GM18507 (cell line): ENCODE measurements at places on chromosomes 6 and 20.

- DNase-seq: no peak
Measured at GRCh38 chr20:63545814-63546213, 1.7 kb downstream of the SRMS start.

GRCh38 chr6:57123111-57123510 lies 33.1 kb downstream of the ZNF451 start:
- DNase-seq: no peak

GRCh38 chr6:71107911-71108420 lies 151.1 kb upstream of the B3GAT2 start:
- no peak for DNase-seq

DNA sequence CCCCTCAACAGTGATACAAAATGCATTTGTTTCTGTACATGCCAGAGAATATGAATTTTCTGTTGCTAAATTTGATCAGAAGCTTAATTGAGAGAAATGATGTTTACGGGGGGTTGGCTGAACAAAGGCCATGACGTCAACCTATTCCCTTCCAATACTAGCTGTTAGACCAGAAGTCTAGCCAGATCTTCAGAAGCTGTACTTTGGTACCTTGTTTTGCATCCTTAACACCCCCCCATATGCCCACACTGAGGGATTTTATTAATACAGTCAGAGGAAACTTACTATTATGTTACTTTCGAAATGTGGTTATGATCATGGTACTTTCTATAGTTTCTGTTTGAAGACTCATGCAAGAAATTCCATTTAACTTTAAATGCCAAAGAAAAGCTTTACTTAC lies 3.1 kb downstream of the NCOA7 start:
- no peak for DNase-seq

DNA sequence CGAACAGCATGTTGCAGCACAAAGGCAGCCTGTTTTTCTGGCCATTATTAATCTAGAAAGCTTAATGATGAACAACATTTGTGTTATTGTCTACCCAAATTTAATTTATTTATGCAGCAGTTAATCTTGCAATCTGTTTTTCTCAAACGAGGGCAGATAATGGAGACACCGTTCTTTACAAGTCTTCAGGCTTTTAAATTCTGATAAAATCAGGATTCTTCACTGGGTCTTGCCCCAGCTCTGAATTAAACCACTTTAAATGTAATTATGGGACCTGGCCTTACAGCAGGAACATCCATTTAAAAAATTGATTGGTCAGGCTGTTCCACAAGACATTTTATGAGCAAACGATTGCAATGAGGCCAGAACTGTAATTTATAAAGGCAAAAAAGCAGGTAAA lies 26.5 kb upstream of the INSM1 start:
- DNase-seq: no peak

GRCh38 chr20:62220666-62221568 lies 839 bp upstream of the HRH3 start:
- DNase-seq: no peak

- DNase-seq: peak; percentile 57
Measured at GRCh38 chr20:49608752-49609670, 41.1 kb upstream of the PTGIS start.

GRCh38 chr20:49385465-49385864 lies 97.0 kb downstream of the KCNB1 start:
- DNase-seq: no peak

DNA sequence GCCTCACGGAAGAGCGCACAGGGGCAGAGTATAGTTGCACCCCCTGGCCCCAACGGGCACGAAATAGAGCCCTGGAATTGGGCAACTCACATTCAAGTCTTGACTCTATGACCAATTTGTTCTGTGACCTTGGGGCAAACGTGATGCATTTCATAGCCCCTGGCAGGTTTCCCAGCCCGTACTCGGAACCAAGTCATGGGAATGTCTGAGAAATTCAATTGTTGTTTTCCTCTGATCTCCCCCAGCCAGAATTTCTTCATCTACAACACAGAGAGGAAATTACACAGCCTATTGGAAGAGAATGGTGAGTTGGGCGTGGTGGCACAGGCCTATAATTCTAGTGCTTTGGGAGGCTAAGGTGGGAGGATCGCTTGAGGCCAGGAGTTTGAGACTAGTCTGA lies 322.3 kb upstream of the SULF2 start:
- no peak for DNase-seq

DNA sequence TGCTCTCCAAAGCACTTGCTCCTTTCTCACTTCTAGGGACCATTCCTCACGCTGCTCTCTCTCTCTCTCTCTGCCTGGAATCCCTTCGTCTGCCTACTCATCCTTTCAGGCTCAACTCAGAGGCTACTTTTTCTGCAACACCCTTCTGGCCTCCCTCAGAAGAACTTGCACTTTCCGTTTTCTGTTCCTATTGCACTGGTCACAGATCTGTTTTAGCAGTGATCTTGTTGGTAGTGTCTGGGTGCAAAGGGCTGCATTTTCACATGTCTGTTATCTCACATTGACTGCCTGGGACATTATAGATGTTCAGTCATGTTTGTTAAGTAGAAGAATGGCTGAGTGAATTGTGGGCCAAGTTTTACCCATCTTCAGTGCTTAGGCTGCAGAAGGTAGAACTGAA lies 63.5 kb downstream of the RIN2 start:
- no peak for DNase-seq

DNA sequence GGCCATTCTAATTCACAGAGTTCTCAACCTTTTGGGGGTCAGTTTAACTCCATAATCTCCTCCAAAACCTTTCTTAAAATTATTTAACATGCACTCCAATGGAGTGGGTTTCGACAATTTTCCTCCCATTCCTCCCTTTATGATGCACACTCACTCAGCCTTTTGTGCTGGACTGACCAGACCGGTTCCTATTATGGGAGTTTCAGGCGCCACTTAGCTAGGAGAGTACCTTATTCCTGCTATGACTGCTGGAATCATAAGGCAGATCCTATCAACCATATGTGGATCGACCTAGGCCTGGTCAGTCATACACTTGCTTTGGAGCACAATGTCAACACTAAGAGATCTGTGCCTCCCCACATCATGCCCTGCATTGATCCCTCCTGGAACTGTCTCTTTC lies 63.9 kb upstream of the MOCS1 start:
- DNase-seq: no peak

GRCh38 chr20:43925215-43925614 lies 10.6 kb downstream of the TOX2 start:
- DNase-seq: no peak

DNA sequence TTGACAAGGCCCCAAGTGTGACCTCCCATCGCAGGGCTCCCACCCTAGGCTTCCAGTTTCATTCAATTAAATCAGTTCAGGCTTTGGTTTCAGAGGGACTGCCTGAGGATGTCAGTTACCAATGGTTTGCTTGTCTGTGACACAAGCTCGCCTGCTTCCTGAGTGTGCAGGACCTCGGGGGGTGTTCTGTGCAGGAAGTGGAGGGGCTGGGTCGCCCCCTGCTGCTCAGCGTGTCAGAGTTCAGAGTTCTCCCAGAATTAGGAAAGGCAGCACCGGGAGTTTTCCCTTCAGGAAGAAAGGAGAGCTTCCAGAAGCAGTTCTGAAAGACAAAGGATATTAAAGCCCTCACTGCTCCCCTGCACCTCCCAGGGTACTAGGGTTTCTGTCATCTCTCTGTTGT lies 50.8 kb upstream of the TGM3 start:
- no peak for DNase-seq

- no peak for DNase-seq
Measured at GRCh38 chr6:127855542-127856159, 45.2 kb downstream of the THEMIS start.

GRCh38 chr6:10478187-10479040 lies 42.7 kb upstream of the GCNT2 start:
- peak; percentile 23 for DNase-seq

- no peak for DNase-seq
Measured at GRCh38 chr20:43538878-43539700, 19.7 kb upstream of the SGK2 start.

DNA sequence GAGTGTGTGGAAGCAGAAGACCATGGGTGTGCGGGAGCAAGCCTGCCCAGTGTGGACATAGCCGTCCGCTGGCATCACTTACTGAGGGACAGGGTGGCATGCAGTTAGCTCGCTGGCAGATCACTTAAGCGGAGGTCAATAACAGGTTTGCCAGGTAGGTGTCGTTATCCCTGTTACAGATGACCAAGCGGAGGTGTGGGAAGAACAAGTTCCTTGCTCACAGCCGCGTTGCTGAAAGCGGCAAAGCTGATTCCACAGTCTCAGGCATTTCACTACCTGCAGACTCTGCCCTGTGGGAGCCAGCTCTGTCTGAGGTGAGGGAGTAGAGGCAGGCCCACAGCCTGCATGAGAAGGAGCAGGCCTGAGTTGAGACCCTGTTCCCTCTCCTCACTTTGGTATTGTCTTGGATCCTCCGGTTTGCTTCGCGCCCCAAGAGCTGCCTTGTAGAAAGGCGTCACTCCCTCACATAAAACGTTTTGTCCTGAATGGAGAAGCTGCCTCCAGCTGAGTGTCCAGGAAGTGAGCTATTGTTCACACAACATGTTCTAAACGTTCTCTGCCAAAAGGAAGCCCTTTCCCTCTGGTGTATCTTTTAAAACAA lies 96.9 kb downstream of the TCP11 start:
- DNase-seq: no peak

GRCh38 chr6:49693512-49693911 lies 19.8 kb downstream of the CRISP2 start:
- no peak for DNase-seq

GRCh38 chr6:116010790-116011401 lies 49.8 kb downstream of the FRK start:
- no peak for DNase-seq

- no peak for DNase-seq
Measured at GRCh38 chr20:56362833-56363413, 4.1 kb downstream of the FAM210B start.

GRCh38 chr6:148296771-148297170 lies 45.9 kb upstream of the SASH1 start:
- no peak for DNase-seq

- no peak for DNase-seq
Measured at GRCh38 chr6:75220357-75220756, 14.5 kb upstream of the COL12A1 start.

GRCh38 chr6:100176311-100176950 lies 182.4 kb upstream of the MCHR2 start:
- no peak for DNase-seq

GRCh38 chr6:90939906-90940305 lies 353.0 kb upstream of the MAP3K7 start:
- DNase-seq: no peak

GRCh38 chr6:26250698-26251044 lies 114.3 kb upstream of the BTN3A2 start:
- no peak for DNase-seq

DNA sequence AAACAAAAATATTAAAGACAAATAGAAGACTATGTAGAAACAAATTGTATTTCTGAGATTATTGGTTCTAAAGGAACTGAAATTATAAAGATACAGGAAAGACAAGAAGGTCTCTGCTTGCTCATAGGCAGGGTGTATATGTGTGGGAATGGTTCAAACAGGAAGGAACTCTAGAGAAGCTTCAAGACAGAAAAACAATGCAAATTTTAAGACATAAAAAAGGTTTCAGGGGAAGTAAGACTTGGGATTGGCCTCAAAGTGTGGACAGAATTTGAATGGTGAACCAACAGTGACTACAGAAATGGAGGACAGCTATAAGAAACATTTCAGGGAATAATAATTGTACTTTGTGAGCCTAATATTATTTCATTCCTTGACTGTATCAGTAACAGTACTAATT lies 50.3 kb downstream of the OR2B2 start:
- DNase-seq: no peak

GRCh38 chr6:25630508-25631278 lies 21.3 kb upstream of the SCGN start:
- no peak for DNase-seq

DNA sequence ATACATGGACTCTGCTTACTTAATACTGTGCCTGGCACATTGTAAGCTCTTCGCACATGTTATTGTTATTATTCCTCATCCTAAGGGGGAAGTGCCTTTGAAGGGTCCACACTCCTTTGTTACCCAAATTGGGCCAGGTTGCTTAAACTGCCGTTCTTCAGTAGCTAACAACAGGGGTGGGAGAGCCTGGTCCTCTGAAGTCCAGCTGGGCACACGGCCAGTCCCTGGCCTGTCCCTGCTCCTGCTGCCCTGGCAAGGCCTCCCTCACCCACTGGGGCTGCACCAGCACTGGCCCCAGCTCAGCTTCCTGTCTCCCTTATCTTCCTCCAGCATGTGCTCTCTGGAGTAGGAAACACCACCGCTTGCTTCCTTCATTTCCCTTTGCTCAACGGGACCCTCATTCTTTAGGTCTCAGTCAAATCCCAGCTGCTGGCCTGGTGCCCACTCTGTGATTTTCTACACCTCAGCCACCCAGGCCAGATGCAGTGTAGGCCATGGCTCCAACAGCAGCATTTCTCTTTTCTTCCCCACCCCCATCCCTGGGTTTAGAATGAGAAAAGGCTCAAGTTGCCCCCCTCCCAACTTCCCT lies 5.5 kb upstream of the PROCR start:
- DNase-seq: no peak

- no peak for DNase-seq
Measured at GRCh38 chr6:169726963-169727362, 2.7 kb upstream of the PHF10 start.

- DNase-seq: no peak
Measured at GRCh38 chr6:328136-328670, 35.9 kb downstream of the DUSP22 start.

DNA sequence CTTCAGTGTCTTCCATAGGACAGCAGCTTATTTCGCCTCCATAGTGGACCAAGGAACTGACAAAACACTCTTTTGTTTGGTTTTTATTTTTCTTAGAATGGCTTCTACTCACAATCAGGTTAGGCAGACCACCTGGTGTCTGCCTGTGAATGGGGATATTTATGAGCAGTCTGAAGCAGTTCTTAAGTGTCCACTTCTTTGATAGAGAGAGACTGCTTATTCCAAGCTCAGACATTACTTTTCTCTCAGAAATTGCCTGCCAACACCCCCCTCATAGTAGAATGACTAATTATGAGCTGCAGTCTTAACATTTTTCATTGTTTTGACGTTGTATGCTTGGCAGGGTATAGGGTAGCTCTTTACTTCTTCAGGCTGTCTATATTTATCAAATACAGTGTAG lies 174.7 kb downstream of the ZFAND3 start:
- no peak for DNase-seq

DNA sequence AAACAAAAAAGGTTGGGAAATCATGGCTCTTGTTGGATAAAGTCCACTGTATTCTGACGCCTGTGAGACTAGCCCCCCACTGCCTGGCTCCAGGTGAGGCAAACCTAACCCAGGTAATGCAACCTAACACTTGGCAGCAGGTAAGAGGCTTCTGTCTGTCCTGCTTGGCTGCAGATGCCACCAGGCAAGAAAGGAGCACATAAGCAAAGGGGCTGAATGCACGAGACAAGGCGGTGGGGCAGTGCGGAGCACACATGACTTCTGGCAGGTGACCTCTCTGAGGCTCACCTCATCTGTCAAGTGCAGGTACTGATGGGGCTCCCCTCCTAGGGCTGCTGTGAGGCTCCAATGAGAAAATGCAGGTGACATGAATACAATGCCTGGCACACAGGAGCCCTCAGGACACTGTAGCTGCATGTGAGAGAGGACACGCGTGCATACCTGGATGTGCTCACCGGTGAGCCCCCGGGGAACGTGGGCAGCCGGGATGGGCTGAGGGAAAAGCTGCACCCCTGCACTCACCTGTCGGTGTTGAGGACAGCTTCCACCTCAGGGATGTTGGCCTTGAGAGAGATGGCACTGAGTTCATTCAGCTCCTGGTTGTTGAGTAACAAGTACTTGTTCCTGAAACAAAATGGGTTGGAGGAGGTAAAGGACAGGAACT lies 54.1 kb downstream of the MYH7B start:
- no peak for DNase-seq
